ENCODE measurements at places on chromosomes 2 and 18. TPM values are rescaled to one million over a fixed set of nuclear protein-coding genes. Genes with fewer than 3 reads are reported as not detected.

GRCh38 chr2:235467588-235467987 is 26.3 kb upstream of the AGAP1 start:
- no peak for DNase-seq

GRCh38 chr2:204249437-204249836 is 295.8 kb upstream of the PARD3B start:
- no peak for DNase-seq

- DNase-seq = no peak
Observed at GRCh38 chr2:117481608-117482007, 332.9 kb upstream of the DDX18 start.

Gene SCTR
- 0.92 TPM for total RNA-seq

Gene WDPCP
- 7.8 TPM for total RNA-seq

GRCh38 chr18:61528961-61529360 is 195.7 kb downstream of the CDH20 start:
- DNase-seq = no peak

Gene DAPL1
- total RNA-seq = not detected

Gene C2orf80
- total RNA-seq = not detected

Gene ZNF407
- total RNA-seq = 15.0 TPM

Gene BCL11A
- 21.3 TPM for total RNA-seq

- DNase-seq = no peak
Observed at GRCh38 chr2:75325594-75325993, 126.3 kb upstream of the TACR1 start.

Gene DHRS9
- total RNA-seq = 2.0 TPM

Gene ANKRD62
- total RNA-seq = not detected

DNA sequence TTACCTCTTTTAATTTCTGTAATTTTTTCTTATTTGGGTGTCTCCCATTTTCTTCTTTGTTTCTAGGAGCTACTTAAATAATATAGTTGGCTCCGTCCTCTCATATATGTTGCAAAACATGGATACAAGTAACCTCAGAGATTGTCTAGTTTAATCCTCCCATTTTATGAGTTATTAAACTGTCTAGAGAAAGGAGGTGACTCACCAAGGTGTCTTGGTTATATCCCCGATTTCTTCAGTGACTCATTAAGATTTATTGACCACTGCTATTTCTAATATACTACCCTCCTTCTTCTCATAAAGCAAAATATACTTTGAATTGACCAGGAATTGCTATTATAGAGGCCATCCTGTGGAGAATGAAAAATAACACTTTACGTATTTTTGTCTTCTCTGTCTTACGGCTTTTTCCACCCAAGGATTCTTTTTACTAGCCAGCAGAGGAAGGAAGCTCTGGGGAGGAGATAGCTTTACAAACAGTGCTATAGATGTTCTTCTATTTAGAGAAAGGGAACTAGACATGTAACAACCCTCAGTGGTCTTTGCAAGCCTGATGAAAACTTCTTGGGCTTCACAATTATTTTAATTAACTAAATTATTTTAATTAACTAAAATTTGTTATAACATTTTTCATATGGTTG is 300.4 kb upstream of the TNP1 start:
- DNase-seq = no peak

All from mucosa of gallbladder (tissue), 1 donor.